GM10248 (cell line): ENCODE measurements at places on chromosomes 7 and 10.

DNA sequence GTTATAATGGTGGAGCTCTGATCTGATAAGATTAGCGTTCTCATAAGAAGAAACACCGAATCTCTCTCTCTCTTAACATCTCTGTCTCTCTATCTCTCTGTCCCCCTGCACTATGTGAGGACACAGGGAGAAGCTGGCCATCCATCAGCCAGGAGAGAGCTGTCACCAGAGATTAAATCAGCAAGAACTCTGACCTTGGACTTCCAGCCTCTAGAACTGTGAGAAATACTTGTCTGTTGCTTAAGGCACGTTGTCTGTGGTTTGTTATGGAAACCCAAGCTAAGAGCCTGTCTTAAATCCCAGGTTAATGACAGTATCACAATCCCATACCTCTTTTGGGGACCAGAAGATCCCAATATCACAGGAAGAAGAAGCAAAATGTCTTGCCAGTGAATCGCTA, 132.0 kb upstream of the AKR1E2 start:
- DNase-seq = no peak

DNA sequence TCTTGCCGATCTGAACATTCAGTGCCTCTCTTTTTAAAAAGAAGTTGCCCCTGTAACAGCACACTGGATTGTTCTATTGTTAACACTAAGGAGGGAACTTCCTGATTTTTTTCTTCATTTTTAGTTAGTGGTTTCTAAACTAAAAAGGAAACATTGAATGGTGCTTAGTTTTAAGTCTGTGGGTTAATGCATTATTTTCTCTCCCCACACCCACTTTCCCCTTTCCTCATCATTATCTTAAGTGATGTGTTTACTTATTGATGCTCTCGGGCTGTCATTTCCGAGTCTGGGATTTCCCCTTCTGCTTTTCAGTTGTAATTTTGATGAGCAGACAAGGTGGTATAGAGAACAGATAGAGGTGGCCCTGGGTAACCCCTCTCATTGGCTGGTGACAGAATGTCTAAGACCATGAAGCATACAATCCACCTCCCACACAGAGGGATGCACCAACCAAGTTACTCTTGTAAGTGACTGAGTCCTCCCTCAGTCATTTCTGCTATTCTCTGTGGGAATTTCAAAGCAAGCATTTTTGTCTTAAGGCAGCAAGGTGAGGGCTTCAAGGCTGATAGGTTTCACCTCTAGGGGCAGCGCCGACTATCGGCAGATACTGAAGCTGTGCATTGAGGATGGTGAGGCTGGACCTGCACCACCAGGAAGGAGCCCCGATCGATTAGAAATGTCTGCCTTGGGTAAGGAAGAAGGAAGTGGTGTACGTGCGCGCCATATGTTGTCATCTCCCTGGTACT, 49.5 kb downstream of the CHN2 start:
- no peak for DNase-seq

- DNase-seq = no peak
Observed at GRCh38 chr10:49287689-49288340, 11.2 kb upstream of the C10orf71 start.

DNA sequence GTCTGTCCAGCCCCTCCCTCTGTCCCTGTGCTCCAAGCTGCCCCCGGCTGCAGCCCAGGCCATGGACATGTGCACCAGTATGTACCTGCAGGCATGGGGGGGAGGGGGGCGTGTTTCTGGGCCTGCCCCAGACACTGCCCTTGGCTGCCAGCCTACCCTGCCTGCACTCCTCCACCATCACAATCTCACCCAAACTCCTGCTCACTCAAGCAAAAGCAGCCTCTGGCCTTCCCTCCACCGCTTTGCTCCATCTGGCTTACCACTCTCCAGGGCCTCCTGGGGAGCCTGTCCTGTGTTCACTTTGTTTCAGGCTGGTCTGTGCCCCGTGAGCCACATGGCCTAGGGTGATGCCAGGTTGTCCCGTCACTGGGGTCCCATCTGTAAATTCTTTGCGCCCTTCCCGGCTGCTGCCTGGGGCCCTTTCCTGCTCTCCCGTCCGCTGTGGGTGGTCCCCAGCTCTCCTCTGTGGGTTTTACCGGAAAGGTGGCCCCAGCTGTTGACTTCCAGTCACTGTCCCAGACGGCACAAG, 33.3 kb upstream of the PPIF start:
- no peak for DNase-seq

GRCh38 chr10:129854796-129855705, 109.0 kb downstream of the EBF3 start:
- no peak for DNase-seq

- no peak for DNase-seq
Observed at GRCh38 chr7:33250421-33250871, 121.1 kb downstream of the BBS9 start.

GRCh38 chr7:48398191-48398590, 226.9 kb downstream of the ABCA13 start:
- DNase-seq = no peak

DNA sequence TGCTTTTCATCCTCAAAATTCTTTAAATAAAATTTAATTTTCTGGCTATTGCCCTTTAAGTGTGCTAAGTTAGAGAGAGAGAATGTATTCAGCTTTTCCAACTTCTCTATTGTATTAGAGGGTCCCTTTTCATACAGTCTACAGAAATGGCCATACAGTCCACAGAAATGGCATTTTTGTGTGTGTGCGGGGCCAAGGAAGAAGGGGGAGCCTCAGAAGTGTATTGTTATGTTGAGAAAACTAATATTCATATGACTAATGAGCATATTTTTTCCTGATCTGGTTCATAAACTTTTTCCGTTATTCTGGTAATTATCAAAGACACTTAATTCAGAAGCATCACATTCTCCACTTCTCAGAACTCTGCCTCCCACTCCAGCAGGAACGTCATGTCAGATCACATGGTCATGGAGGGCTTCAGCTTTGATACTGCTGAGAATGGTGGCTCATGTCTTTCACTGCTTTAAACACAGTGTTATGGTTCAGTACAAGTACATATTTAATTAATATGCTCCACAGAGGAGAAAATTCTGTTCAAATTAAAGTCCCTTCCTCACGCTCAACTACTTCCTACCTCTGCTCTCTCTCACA, 37.1 kb downstream of the ELMO1 start:
- no peak for DNase-seq

DNA sequence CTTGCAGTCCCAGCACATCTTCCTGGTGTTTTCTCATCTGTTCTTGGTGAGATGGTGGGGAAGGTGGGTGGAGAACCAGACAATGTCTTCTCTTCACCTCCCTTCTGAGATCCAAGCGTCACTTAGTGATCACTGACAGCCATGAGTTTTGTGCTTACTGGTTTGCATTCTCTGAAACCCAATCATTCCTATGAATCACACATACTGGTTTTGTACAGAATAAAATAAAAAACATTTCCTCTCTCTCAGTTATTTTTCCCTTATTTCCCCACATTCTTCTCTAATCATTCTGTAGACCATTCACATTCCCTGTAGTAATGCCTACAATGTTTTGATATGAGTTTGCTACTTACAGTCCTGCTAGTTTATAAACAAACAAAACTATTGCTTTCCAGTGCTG, 143.8 kb upstream of the SLC13A1 start:
- DNase-seq = no peak

DNA sequence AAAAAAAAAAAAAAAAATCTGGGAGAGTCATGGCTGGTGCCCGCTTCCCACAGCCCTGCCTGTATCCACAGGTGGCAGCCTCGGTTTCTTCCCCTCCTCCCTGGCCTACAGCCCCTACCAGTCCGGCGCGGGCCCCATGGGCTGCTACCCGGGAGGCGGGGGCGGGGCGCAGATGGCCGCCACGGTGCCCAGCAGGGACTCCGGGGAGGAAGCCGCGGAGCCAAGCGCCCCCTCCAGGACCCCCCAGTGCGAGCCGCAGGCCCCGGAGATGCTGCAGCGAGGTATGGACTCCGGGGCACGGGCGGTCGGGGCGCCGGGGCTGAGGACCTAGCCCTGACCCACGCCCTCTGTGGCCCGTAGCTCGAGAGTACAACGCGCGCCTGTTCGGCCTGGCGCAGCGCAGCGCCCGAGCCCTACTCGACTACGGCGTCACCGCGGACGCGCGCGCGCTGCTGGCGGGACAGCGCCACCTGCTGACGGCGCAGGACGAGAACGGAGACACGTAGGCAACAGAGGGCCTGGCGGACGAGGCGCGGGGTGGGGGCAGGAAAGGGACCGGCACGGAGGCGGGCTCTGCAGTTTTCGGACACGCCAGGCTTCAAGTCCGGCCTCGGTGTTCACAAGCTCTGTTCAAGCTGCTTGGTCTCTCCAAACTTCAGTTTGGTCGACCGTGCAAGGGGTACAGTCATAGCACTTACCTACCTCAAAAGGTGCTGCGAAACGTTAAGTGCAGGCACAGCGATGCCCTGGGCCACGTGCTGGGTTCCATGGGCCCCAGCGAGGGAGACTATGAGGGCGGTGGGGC, 3.9 kb downstream of the NFKB2 start:
- peak; percentile 89 for DNase-seq

DNA sequence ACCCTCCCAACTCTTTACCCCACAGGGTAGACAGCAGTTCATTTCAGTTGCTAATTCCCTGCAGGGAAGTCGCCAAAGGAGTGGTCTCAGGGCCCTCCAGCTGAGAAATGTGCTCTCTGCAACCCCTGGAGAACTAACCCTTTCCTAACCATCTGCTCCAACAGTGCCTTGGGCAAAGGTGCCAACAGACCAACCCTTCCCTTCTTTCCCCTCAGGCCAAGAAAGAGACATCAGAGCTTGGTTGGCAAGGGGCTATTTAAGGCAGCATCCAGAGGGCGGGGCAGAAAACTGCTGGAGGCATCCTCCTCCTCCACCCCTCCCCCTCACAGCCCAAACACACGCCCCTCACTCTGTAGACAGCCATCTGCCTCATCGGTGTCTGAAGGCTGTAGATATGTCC, 1.7 kb downstream of the SORBS1 start:
- no peak for DNase-seq

- peak; percentile 44 for DNase-seq
Observed at GRCh38 chr7:34900891-34901513, 136.3 kb downstream of the DPY19L1 start.

- no peak for DNase-seq
Observed at GRCh38 chr7:44922351-44922694, 37.0 kb upstream of the PURB start.

DNA sequence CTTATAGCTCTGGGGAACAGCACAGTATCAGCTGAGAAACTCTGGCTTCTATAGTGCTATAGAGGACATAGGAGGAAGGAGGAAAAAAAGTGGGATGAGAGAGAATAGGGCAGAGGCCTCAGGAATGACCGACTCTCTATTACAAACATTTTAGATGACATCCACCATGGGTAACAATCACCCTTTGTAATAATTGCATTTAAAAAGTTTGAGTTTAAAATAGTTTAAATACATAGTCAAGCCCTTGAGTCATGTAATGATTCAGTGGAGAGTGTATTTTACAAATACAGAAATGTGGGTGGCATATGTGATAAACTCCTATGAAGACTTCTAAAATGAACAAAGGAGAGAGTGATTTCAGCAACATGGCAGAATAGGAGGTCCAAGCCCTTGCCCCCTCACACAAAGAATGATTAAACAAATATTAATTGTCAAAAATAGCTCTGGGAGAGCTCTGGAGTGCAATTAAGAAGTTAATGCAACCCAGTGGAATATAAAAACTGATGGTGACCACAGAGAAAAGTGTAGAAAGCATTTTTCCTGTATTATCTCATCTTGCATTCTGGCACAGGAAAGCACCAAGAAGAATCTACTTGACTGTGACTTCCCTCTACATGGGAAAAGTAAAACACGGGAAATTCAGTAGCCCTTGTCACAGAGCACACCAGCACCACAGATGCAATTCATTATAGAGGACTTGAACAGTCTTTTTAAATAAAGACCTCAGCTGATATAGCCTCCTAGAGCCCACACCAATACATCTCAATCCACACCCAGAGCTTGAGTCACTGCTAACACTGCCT, 569.0 kb upstream of the SORCS1 start:
- DNase-seq = no peak

DNA sequence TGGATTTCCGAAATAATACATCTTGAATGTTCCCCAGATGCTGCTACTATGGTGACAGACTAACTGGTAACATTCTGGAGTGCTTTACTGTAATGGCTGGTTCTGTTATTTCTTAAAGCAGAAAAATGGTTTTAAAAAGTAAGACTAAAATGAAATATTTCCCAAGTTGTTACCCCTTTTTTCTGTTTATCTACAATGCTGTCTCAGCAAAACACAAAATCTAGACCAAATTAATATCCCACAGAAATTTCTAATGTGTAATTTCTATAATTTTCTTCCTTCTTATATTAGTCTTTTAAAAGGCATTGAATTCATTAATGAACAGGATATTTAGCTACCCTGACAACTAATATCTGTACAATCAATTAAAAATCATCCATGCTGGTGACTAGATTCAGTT, 19.1 kb upstream of the MTERF1 start:
- DNase-seq = no peak

DNA sequence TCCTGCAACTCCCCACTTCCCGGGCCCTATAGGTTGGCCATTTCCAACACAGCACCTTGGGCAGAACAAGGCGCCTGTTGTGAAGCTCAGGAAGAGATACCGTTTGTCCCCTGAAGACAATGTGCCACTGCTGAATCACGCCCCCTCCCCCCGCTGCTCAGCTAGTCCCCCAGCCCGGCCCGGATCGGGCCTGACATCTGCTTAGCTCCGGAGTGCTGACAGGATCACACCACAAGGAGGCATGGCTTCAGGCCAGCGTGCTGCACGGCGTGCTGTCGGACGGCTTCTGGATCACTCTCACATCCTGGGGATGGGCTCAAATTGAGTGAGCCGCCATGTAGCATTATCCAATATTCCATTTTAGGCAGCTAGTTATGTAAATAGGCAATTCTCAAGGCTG, 62.1 kb upstream of the EFCAB10 start:
- no peak for DNase-seq

GRCh38 chr7:98641646-98642500, 24.8 kb downstream of the NPTX2 start:
- peak; percentile 39 for DNase-seq

- no peak for DNase-seq
Observed at GRCh38 chr7:130884437-130885417, 150.7 kb upstream of the KLF14 start.

DNA sequence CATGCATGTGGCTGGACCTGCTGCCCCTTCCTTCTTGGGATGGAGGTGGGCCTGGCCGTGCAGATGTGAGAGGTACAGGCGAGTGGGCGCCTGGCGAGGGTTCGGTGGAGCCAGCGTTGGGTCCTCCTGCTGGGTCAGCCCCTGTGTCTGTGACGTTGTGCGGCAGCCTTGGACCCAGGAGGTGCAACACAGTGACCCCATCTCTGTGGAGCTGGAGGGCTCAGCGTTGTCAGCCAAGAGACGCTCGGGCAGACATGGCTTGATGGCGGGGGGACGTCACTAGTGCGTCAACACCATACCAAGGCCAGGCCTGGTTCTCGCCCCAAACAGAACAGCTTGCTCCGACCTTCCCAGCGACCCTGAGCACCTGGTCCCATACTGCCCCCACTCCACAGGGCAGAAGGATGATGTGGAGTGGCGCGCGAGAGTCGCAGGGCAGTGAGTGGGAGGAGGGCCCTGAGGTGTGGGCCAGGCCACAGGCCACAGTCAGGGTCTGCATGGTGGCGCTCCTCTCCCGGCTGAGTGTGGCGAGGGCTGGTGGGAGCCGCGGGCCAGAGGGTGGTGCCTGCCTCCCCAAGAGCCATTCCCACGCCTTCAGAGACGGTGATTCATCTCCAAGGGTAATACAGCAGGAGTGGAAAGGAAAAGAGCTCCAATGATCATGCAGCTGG, 184.4 kb downstream of the DNAJB6 start:
- no peak for DNase-seq
